ENCODE measurements at places on chromosomes 1 and 21.

- H3K4me1 ChIP-seq, result peaks cover 3% of the 10 kb centered on the region
- DNase-seq, result no peak
- no peak overlapping the region for H3K27ac ChIP-seq
- peaks cover 23% of the 10 kb centered on the region for H3K27me3 ChIP-seq
- H3K4me3 ChIP-seq, result no peak overlapping the region
Observed at GRCh38 chr21:42515708-42516502, 2.3 kb downstream of the SLC37A1 start.

- H3K4me3 ChIP-seq, result no peak overlapping the region
- peaks cover 17% of the 10 kb centered on the region for H3K4me1 ChIP-seq
- H3K27me3 ChIP-seq, result no peaks in the 10 kb centered on the region
- peaks cover 41% of the 10 kb centered on the region for H3K36me3 ChIP-seq
- H3K27ac ChIP-seq, result no peak overlapping the region
Observed at GRCh38 chr1:227753999-227754711, 18.9 kb downstream of the SNAP47 start.

GRCh38 chr21:45607021-45607908 lies 36.3 kb upstream of the PCBP3 start:
- no peaks in the 10 kb centered on the region for H3K4me1 ChIP-seq
- H3K36me3 ChIP-seq, result no peaks in the 10 kb centered on the region
- DNase-seq, result peak; percentile 10
- H3K27ac ChIP-seq, result no peak overlapping the region

- no peaks in the 10 kb centered on the region for H3K36me3 ChIP-seq
- peaks cover 18% of the 10 kb centered on the region for H3K4me1 ChIP-seq
Observed at GRCh38 chr1:245898581-245898980, 608.5 kb downstream of the SMYD3 start.

DNA sequence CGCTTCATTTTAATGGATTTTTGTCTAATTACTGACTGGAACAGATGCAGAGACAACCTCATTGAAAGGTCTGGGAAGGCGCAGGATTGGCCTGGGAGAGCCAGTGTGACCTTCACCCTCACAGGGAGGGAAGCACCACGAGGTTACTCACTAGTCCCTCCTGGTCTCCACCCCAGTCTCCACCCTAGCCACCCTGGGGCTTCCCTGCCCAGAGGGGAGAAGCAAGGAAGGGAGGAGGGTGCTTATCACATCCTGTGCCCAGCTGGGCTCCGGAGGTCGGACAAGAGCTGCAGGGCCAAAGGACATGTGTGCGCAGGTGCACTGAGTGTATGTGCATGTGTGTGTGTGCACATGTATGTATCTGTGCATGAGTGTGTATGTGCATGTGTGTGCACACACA lies 220.1 kb upstream of the VAMP3 start:
- no peaks in the 10 kb centered on the region for H3K36me3 ChIP-seq
- H3K4me1 ChIP-seq, result peaks cover 32% of the 10 kb centered on the region
- H3K4me3 ChIP-seq, result no peak overlapping the region
- DNase-seq, result no peak
- H3K27me3 ChIP-seq, result no peaks in the 10 kb centered on the region

DNA sequence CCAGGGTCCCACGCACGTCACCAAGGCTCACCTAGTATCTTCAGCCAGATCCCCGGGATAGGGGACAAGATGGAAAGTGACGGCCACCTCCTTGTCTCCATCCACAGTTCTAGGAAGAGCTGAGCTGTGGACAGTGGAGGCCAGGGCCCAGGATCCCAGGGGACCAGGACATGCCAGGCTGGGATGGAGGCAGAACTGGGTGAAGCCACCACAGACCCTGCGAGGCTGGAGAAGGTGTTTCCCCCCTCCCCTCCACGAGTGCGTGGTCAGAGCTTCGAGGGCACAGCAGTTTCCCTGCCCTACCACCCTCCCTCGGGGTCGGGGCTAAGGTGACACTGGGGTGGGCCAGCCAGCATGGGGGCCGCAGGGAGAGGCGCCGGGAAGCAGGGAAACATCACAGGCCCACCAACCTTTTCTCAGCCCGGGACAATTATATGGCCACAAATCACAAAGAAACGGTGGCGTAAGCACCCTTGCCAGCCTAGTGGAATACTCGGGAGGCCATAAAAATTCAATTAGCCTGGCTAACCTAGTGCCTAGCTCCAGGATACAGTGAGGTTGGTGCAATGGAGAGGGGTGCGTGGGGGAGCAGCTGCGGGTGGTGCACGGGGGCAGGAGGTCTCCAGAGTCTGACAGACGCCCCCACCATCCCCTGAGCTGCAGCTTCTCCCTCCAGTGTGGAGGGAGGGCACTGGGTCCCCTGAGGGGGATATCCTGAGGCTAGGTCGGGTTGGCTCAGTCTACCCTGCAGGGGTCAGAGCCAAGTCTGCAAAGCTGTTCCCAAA lies 13.4 kb downstream of the DRAXIN start:
- no peak overlapping the region for H3K4me3 ChIP-seq
- H3K27ac ChIP-seq, result no peak overlapping the region
- H3K4me1 ChIP-seq, result peaks cover 15% of the 10 kb centered on the region
- H3K36me3 ChIP-seq, result no peaks in the 10 kb centered on the region
- no peaks in the 10 kb centered on the region for H3K27me3 ChIP-seq

DNA sequence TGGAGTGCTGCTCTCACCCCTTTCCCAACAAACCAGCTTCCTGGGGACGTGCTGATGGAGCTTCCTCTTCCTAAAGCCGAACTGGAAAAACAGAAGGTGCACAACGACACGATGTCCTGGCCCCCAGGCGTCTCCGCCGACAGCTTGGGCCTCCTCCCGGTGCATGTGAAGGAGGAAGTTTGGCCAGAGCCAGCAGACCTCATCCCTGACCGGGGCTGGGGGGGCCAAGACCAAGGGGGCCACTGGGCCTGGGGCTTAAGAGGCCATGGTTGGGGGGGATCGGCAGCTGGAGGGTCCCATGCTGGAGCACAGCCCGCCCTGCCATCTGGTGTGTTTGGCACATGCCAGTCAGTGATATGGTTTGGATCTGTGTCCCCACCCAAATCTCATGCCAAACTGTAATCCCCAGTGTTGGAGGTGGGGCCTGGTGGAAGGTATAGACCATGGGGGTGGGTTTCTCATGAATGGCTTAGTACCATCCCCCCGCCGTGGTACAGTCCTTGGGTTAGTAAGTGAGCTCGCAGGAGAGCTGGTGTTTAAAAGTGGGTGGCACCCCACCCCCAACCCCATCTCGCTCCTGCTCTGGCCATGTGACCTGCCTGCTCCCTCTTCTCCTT lies 6.4 kb downstream of the HES4 start:
- H3K4me3 ChIP-seq, result no peak overlapping the region
- no peaks in the 10 kb centered on the region for H3K27me3 ChIP-seq
- no peak overlapping the region for H3K27ac ChIP-seq
- no peak for DNase-seq

DNA sequence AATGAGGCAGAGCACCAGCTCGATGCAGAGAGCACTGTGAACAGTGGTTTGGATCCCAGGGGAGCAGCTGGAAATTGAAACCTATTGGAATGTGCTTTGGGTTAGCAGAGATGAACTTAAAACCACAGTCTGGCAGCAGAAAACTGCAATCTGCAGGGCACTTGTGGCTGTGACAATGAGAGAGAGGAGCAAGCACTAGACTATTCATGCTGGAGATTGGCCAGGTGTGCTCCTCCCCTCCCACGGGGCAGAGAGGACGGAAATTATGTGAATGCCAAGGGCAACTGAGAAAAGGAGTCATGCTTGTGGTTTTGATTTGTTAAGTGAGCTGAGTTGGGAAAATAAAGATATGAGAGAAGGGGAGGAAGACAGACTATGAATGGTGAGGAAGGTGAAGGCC lies 38.1 kb downstream of the HSD3B2 start:
- H3K36me3 ChIP-seq, result no peaks in the 10 kb centered on the region
- H3K4me1 ChIP-seq, result peaks cover 7% of the 10 kb centered on the region
- no peak overlapping the region for H3K4me3 ChIP-seq
- DNase-seq, result peak; percentile 74

GRCh38 chr1:240414237-240414636 lies 197.7 kb downstream of the GREM2 start:
- no peak for DNase-seq
- H3K36me3 ChIP-seq, result no peaks in the 10 kb centered on the region
- no peak overlapping the region for H3K27ac ChIP-seq
- H3K27me3 ChIP-seq, result no peaks in the 10 kb centered on the region

DNA sequence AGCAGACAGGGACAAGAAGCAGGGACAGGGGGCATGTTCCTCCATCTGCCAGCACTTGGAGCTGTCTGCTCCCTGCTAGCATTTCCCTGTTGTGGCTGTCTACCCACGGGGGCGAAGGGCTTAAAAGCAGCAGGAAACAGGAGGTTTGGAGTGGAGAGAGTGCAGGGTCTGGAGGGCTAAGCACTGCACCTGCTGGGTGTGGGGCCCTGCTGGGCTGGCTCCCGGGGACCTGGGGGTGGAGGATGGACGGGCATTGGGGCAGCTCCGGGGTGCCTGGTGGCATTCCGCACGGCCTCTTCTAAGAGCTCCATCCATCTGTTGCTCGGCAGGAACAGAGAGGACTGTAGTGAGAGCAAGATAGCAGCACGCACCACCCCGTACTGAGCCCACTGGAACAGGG lies 21.2 kb downstream of the LRRC71 start:
- DNase-seq, result no peak
- no peaks in the 10 kb centered on the region for H3K27me3 ChIP-seq
- no peaks in the 10 kb centered on the region for H3K4me1 ChIP-seq
- H3K27ac ChIP-seq, result no peak overlapping the region
- peaks cover 6% of the 10 kb centered on the region for H3K36me3 ChIP-seq

DNA sequence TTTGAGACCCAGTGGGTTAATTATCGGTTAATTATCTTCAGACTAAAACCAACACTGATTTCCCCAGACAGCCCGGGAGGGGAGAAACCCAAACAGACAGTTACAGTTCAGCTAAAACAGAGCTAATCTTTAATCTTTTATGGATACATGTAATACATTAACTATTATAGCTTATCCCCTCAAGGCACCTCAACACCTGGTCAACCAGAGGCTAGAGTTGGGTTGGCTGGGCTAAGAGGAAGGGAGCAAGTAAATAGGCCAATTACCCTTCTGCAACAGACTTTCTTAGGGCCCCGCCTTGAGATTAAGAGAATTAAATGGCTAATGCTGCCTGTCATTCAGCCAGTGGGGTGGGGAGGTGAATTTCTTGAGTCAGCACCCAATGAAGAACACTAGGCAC lies 6.6 kb upstream of the MED18 start:
- no peak overlapping the region for H3K4me3 ChIP-seq
- no peaks in the 10 kb centered on the region for H3K4me1 ChIP-seq
- H3K36me3 ChIP-seq, result no peaks in the 10 kb centered on the region
- H3K27ac ChIP-seq, result no peak overlapping the region

DNA sequence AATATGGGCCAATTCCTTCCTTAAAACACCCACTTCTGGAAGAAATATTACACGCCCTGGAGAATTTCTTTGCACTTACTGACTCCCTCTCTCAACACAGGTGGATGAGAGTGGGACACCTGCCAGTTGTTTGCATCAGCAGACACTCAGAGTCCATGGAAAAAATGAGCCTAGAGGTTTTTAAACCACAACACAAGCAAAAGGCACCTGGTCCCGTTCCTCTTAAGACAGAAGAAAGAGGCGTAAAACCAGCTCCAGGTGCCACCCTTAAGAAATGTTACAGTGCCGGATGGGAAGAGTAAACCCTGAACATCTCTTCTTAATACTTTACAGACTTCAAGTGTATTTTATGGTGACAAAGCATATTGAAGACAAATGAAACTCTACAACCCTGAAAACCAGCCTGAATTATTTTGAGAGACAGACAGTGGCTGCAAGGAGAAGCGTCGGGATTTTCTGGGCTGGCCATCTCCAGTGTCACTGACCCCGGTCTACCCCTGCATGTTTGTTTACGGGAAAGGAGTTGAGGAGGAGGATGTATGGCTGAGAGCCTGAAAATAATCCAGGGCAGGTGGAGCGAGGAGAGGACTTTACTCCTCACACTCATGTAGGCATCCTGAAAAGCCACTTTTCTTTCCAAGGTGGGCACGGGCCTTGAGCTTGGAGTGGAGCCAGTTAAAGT lies 7.8 kb upstream of the RIPK4 start:
- DNase-seq, result no peak
- no peak overlapping the region for H3K27ac ChIP-seq
- H3K27me3 ChIP-seq, result peaks cover 10% of the 10 kb centered on the region

- H3K36me3 ChIP-seq, result no peaks in the 10 kb centered on the region
- no peak overlapping the region for H3K4me3 ChIP-seq
- H3K27ac ChIP-seq, result no peak overlapping the region
Observed at GRCh38 chr1:64060611-64061302, 142.7 kb upstream of the UBE2U start.

GRCh38 chr1:225597926-225598575 lies 54.9 kb downstream of the ENAH start:
- H3K27me3 ChIP-seq, result no peaks in the 10 kb centered on the region
- no peak for DNase-seq
- no peak overlapping the region for H3K27ac ChIP-seq
- no peak overlapping the region for H3K4me3 ChIP-seq

DNA sequence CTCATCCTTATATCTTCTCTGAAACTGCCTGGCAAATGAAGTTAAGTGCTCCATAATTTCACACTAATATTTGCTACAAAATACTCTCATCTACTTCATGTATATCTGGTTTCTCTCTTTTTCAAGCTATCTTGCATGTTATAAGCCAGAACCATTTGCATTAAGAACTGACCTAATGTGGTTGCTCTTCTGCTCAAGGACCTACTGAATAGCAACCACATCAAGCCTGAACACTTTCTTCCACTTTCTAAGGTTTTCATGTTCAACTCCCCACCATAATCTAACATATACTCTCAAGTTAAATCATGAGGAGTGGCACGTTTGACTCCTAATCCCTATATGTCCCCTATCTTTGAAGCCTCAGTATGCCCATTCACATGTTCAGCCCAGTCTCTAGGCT lies 27.2 kb downstream of the RGS1 start:
- H3K27me3 ChIP-seq, result no peaks in the 10 kb centered on the region
- H3K4me3 ChIP-seq, result no peak overlapping the region
- no peak for DNase-seq
- no peak overlapping the region for H3K27ac ChIP-seq
- no peaks in the 10 kb centered on the region for H3K36me3 ChIP-seq

DNA sequence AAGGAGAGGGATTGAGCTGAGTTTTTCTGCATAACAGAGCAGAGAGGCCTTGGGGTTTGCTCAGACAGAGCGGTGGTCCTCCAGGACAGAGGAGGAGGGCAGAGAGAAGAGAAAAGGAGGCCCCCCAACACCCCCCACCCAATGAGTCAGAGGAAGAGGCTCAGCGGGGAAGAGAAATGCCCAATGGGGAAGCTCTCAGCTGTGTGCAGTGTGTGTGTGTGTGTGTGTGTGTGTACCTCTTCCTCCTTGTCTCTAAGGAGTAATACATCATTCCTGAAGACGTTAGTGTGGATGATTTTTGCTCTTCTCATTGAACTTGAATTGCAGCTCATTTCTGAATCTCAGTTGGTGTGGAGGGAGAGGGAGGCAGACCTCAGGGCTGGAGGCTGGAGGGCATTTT lies 8.7 kb downstream of the TMPRSS3 start:
- no peak overlapping the region for H3K4me3 ChIP-seq
- no peak for DNase-seq
- no peaks in the 10 kb centered on the region for H3K27me3 ChIP-seq

GRCh38 chr21:25980710-25981109 lies 189.9 kb downstream of the APP start:
- H3K27ac ChIP-seq, result no peak overlapping the region
- DNase-seq, result no peak
- no peak overlapping the region for H3K4me3 ChIP-seq
- H3K36me3 ChIP-seq, result peaks cover 71% of the 10 kb centered on the region
- no peaks in the 10 kb centered on the region for H3K27me3 ChIP-seq

GRCh38 chr1:60470246-60470645 lies 396.7 kb upstream of the C1orf87 start:
- H3K36me3 ChIP-seq, result no peaks in the 10 kb centered on the region
- no peaks in the 10 kb centered on the region for H3K27me3 ChIP-seq
- DNase-seq, result no peak
- no peaks in the 10 kb centered on the region for H3K4me1 ChIP-seq
- no peak overlapping the region for H3K27ac ChIP-seq

Measured in SJCRH30 (cell line).